ENCODE measurements at places on chromosomes 7 and 10.

GRCh38 chr7:135274495-135275268 is 41.0 kb downstream of the STRA8 start:
- peak; percentile 73 for DNase-seq

GRCh38 chr7:155800741-155801267 is 11.5 kb downstream of the SHH start:
- DNase-seq: no peak

DNA sequence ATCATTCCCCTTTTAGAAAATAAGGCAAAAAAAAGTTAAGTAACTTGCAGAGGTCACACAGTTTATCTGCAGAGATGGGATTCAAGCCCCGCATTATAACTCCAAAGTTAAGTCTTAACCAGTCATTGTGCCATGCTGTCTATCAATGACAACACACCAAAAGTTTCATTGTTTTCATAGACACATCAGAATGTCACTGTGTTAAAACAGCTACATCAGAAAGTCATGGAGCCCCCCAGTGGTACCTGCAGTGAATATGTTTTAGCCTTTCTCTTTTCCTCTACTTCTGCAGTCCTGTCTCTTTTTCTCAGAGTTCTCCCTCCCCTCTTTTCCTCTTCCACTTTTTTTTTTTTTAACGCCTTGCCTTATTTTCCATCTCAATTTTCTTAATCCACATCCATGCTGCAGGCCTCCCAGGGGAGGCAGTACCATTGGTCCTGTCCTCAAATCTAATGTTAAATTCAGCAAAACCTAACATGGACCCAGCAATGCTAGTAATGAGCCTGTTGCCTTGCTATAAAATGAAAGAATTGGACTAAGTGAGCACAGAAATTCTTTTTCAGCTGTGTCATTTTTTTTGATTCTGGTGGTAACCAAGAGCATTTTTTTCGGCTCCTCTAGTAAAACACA is 3.8 kb upstream of the NRCAM start:
- no peak for DNase-seq

DNA sequence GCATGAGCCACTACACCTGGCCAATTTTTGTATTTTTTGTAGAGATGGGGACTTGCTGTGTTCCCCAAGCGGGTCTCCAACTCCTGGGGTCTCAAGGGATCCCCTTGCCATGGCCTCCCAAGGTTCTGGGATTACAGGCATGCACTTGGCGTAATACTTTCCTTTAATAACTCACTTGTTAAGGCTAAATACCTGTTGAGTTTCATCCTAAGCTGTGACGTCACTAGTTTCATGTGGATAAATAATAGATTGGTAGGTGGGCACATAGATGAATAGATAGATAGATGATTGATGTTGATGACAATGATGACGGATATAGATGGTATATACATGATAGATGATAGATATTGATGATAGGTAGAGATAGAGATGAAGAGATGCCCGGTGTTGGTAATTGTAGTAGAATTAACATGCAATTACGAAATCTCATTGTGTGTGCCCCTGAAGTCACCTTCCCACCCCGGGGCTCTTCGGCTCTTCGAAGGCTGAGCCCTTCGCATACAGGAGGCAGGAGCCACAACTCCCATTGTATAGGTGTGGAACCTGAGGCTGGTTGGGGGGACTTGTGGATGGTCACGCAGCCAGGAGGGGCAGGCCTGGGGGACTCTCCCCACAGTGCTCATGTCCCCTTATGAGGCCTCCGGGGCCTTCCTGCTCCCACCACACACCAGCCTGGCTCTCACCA is 2.6 kb downstream of the GRIFIN start:
- DNase-seq: no peak

DNA sequence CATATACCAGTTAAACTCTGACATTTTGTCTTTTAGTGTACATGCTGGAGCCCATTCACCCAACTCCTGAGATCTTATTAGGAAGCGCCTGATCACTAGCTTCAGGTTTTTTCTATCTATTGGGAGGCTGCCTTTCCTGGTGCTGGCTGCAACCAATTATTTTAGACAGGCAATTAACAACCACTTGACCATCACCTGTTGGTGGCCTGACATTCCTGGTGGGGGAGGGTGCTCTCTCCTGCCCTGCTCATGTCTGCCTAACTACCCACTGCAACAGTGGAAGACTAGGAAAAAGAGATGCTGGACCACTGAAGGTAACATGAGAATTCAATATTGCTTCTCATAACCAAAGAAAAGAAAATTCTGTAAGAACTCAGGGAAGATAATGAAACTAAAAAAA is 190.3 kb upstream of the GRM3 start:
- no peak for DNase-seq

- no peak for DNase-seq
Observed at GRCh38 chr7:111092406-111093236, 1.7 kb downstream of the LRRN3 start.

- DNase-seq: peak; percentile 72
Observed at GRCh38 chr10:73785721-73786511, 510 bp downstream of the ZSWIM8 start.

GRCh38 chr7:14065286-14065685 is 75.8 kb upstream of the ETV1 start:
- DNase-seq: no peak
